ENCODE measurements at places on chromosomes 5 and 9.
A peak's percentile ranks its signal among the peaks of the same experiment; 100 is the strongest.

GRCh38 chr5:67257500-67257899 lies 60.9 kb upstream of the CD180 start:
- DNase-seq = no peak

- no peak for DNase-seq
Observed at GRCh38 chr5:118466418-118466817, 521.9 kb downstream of the DTWD2 start.

DNA sequence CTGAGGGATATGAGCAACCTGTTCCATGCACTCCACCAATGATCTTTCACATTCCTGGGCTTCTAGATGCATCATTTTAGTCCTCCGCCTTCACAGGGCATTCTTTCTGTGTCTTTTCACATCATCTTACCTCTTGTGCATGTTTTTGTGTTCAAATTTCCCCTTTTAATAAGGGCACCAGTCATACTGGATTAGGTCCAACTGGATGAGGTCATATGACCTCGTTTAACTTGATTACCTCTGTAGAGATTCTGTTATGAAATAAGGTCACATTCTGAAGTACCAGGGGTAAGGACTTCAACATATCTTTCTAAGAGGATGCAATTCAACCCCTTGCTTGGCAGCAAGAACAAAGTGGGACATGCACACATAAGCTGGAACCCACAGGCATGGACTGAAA lies 335.3 kb upstream of the TLE4 start:
- no peak for DNase-seq

DNA sequence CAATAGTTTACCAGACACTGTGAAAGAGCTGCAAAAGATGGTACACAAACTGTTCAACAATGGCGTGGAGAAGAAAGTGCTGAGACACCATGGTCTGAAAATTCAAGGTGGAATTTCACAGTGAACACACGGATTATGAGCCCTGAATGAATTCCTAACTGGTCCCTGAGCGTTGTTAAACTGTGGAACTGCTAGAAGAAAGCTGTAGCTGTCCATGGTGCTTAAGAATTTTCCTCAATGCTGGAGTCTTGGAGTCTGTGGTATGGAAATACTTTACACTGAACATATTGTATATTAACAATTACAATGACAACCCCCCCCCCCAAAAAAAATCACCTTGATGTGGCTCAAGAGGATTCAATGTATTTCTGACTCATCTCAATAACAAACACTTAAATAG lies 68.5 kb downstream of the SLC24A2 start:
- no peak for DNase-seq

DNA sequence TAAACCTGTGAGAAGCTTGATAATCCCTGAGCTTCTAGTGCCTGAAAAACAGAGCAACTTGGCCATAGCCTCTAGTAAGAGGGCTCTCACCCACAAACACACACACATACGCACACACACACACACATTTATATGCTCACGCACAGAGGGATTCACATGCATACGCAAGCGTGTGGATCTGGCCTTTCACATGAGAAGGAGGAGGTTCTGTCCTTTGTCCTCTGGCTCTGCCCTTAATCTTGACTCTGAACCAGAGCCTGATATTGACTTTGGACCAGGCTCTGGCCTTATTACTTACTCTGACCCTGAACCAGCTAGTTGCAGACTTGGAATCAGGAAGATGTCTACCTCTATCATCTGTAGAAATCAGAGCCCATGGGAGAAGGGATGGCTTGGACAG lies 10.0 kb upstream of the P4HA2 start:
- DNase-seq = no peak

DNA sequence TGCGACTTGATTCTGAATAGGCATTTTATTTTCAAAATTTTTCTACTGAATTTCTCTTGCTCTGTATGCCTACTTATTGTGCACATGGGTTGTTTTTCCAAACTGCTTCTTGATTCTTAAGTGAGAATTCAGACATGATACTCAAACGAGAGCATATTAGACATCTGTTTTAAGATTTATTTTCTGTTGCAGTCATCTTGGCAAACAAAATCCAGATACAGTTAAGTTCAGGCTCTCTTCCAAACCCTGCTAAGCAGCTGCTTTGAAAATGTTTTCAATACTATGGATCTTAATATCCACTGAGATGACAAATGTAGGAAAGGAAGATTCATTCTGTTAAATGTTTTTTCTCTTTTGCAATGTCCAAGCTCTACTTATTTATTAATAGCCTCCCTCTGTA lies 4.5 kb downstream of the TMEM215 start:
- DNase-seq = no peak

- DNase-seq = no peak
Observed at GRCh38 chr5:62719061-62719720, 140.6 kb downstream of the LRRC70 start.

GRCh38 chr9:103837940-103838339 lies 256.2 kb upstream of the SMC2 start:
- no peak for DNase-seq

GRCh38 chr9:98900725-98901124 lies 43.0 kb upstream of the COL15A1 start:
- no peak for DNase-seq

DNA sequence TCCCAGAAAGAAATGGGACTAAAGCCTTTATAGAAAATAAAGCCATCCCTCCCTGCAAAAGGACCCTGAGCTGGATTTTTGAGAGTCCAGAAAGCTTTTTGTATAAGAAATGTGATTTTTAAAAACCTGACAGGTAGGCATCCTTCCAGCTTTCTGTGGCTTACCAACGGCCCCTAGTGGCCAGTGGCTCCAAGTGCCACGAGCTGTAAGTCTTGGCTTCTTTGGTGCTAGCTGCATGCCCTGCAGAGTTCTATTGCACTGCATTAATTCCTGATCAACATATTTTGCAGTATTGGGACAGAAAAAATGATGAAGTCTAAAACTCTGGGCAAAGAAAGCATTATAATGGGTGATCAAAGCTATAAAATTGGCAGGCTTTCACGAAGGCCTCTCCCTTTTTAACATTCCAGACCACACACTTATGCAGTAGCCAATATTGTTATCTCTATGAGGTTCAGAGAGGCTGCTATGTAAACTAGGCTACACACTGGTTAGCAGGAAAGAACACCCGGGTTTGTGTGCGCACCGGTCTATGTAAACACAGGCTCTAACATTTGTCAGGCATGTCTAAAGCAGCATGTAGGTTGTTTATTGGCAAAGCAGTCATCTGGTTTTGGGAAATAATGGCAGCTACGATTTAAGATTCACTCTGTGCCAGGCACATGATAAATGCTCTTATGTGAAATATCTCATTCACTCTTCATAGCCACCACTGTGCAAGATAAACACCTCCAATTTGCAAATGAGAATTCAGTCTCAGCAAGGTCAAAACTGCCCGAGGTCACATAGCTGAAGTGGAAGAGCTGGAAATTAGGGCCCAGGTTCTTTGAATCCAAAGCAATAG lies 55.2 kb downstream of the NMUR2 start:
- peak; percentile 72 for DNase-seq

DNA sequence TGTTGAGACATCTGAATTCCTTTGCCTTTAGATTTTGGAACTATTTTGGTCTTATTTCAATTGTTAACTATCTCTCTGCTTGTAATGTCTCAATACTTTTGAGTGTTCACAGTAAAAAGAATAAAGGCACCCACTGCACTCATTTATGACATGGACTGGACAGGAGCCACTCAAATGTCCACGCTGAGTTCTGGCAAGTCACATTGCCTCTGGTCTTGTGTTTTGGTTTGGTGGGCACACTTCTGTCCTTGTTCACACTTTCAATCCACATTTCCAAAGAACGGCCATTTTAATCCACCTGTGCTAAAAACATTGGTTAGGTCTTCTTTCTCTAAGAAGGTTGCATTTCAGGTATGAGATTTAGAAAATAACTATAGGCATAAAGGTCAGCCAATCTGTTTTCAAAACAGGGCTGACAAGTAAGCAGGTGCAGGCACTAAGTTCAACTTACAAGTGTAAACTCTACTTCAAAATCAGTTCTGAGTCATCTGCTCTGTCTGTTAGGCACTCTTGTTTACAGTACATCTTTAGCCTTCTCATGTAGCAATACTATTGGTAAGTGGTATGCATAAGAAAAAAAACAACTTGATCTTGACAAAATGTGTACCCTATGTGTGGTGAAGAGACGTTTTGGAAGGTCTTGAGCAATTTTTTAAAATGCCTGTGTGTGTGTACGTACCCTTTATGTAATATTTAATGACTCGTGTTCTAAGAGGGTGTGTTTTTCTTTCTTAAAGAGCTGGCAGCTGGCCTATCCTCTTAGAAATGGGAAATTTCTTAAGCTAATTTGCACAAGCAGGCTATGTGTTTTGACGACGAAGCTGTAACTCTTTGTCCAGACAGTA lies 31.5 kb upstream of the ZFAND5 start:
- no peak for DNase-seq

DNA sequence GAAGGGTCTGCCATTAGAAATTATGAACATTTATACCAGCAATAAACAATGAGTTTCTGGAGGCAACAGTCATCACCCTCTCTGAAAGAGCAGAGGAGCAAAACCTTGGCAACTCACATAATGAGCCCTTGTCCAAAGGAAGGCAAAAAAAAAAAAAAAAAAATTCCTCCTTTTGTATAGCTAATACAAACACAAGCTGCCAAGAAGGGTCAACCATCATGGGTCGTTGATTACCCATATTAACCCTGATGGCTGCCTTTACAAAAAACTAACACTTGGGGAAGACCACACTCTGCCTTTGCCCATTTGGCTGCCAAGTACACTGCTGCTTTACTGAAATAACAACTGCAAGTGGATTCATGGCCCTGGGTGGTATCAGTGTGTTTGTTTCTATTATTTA lies 272.7 kb downstream of the ADAMTSL1 start:
- DNase-seq = no peak

DNA sequence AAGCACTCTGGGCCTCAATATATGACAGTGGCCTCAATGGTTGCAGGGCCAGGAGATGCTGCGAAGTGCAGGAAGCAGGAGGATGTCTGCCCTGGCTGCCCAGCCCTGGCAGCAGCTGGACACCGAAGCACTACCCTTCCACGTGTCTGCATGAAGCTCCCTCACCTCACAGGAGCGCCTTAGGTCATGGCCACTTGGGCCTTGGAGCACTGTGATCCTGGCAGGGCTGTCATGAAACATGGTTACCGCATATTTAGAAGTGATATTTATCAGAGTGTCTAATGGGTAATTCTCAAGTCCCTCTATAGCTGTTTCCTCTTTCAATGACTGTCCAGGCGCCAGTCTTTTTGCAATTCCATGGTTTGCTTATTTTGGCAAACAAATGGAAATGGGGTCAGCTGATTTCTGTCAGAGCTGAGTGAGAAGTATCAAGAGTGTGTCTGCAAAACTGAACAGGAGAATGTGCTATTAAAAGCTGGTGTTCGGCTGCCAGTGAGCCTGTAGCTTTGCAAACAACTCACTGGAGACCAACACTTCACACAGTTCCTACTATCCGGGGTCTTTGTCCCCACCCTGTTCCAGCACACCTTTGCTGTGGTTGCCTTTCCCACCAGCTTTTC lies 285.9 kb downstream of the KIF4B start:
- no peak for DNase-seq

DNA sequence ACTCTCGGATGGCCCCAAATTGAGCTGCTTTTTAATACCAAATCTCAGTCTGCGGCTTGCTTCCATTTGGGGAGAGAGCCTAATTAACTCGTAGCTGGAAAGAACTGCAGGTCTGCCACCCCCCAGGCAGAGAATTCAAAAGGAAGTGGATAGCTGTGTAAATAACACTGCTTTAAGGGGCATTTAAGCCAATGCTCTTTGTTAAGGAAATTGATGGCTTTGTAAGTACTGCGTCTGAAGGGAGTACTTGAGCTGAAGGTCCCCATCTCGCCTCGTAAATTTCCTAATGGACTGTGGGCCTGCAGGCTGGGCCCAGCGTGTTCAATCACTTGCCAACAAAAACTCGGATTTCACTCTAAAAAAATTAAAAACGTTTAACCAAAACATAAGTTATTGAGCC lies 132.7 kb downstream of the PAPPA start:
- no peak for DNase-seq

- no peak for DNase-seq
Observed at GRCh38 chr5:1875281-1875842, 7.4 kb downstream of the IRX4 start.

- DNase-seq = no peak
Observed at GRCh38 chr5:103117471-103117991, 2.4 kb downstream of the GIN1 start.

DNA sequence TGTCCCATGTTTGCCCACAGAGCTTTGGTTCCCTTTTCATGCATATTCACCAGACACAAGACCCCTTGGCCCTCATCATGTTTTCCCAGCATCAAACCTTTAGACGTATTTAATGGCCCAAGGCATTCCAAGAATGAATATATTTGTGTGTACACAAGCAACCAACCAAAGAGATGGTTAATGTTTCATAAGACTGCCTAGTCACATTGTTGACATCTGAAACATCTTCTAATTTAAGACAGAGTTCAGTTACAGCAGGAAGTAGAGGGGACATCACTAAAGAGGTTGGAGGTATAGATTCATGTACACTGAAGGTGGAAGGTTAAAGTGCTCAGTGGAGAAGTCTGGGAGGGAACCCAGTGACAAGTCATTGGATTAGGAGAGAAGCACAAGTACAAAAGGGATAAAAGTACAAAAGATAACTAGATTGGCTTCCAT lies 49.1 kb downstream of the SUSD1 start:
- DNase-seq = no peak

DNA sequence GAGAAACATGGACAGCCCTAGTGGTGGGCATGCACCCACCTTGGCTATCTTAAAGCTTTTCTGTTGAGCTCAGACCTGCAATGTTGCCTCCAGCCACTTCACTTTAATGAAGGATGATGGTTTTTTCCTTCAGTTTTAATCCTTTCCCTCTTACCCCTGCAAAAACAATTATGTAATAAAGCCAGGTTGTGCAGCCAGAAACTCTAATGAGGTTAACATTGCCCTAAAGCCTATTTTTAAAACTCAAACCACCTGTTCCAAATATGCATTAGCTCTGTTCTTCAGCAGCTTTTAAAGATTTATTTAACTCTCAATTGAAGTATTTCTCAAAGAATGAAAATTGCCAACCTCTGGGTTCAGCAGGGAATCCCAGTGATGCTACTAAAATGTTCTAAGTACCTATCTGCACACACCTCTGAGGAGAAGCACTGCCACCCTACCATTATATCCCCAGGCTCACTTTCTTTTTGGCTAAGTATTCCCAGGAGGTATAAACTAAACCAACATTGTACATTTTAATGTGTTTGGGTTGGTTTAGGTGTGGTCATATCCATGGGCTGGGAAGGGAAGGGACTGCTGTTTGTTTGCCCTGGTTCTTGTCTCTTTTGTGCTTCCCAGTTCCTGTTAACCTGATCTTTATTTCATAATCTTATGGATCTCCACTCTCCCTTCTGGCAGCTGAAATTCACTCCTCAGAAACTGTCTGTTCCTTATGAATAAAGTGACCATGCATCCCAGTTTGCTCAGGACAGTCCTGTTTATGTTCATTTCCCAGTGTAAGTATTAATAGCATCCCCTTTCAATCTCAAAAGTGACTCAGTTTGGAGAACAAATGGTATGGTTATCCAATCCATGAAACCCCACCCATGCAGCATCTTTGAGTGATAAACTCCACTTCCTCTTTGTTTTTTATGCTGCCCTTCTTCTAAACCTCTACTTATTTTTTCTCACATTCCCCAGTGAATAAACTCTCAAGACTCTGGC lies 251.7 kb downstream of the RAB3C start:
- no peak for DNase-seq

All from activated CD4-positive, alpha-beta T cell treated with anti-CD3 and anti-CD28 coated beads, Interleukin-2, amount 10 ng/mL, durations not matched to agents 24 days and 14 days (primary cell).